GM06990 (cell line): ENCODE measurements at places on chromosomes 1 and 21.

- no peak for DNase-seq
These were observed 3.1 kb upstream of the KCNE2 start for GRCh38 chr21:34360488-34361241.

GRCh38 chr1:88552226-88552625, 131.8 kb upstream of the PKN2 start:
- no peak for DNase-seq

DNA sequence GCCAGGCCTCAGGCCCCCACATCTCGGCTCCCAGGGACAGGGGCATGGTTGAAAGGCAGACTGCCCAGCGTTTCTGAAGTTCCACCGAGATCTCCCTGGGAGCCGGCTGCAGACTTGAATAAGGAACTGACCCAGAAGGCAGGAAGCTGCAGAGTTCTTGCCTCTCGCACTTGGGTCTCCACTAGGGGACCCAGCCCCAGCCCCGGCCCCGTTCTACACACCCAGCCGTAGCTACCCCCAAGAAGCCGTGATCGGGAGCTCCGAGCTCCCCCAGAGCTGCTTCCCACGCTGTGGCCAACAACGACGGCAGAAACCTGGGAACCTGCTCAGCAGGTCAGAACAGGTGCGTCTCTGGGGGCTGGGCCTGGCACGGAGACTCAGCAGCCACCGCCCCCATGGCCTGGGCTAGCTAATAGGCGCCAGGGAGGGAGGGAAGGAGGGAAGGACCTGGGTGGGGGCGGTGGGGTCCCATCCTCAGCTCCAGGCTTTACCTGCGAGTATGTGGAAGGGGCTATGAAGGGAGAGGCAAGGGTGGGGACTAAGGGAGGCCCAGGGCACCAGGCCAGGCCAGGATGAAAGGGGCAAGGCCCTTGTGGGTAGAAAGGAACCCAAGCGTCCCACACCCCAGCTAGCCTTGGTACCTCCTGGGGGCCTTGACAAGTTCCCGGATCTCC, at the start of gene NECTIN4:
TSS of gene NECTIN4 (minus strand) at position 308 of the 674 bp plus-strand sequence. CDS start at position 46, 262 bp downstream.
- DNase-seq = no peak

DNA sequence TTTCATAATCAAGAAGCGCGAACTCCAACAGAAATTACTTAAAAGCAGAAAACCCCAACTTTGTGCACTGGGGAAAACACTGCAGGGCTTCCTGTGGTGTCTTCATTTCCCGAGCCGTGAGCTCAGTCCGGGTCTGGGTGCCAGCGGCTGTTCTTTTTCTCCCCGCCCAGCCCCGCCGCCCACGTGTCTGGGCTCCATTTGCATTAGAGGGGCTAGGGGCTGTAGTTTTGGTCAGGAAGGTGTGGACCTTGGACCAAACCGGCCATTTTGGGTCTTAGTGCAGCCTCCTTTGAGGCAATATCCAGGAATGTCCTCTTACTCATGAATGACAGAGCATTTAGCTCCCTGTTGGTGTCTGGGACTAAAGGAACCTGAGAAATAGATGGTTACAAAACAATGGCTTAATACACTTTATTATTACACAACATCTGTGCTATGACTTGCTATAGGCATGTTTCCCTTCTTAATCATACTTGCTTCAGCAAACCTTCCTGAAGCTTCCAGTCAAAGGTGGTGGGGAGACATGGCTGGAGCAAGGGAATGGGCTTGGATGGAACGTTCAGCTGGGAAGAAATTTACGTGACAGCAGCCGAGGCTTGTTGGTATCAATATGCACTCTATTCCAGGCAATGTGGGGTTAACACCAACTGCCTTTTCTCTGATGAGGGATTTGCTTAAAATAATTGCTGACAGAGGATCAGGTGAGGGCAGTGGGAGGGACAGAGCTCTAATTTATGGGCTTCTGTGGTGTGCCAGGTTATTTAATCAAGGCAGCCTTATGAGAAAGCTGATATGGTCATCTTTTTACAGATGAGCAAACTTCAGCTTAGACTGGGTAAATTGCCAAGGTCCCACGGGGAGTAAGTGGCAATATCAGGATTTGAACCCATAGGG, 1.1 kb downstream of the AGTRAP start:
- no peak for DNase-seq

DNA sequence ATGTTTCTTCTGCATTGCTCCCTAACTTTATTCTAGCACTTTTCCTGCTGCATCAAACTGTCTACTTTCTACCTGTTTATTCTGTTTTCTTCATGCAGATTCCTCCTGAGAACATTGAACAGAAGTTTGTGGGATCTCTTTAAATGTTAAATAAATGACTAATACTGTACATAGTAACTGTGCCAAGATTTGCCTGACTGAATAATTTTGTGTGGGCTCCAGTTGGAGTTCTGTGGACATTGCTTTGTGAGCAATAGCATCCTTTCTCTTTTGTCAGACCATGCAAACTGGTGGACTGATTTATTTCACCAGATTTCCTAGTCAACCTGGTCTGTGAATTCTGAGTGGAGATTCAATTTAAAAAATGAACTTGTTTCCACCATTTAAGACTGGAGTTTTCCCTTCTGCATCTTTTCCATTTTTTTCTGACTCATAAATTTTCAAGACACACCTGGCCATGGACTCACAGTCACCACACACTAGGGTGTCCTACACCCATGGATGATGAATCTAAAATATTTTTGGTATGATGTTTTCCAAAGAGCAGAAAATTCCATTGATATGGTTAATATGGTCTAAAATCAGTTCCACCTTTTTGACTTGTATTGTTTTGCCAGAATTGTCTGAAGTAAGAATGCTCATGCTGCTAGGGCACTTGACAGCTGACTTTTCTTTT, 140.7 kb upstream of the SPAG17 start:
- no peak for DNase-seq

- peak; percentile 18 for DNase-seq
These were observed 15.6 kb upstream of the CHIA start for GRCh38 chr1:111275079-111275478.

GRCh38 chr1:32500387-32501209, 35.7 kb downstream of the ZBTB8B start:
- peak; percentile 63 for DNase-seq

GRCh38 chr1:97610748-97611147, 310.1 kb downstream of the DPYD start:
- peak; percentile 2 for DNase-seq

DNA sequence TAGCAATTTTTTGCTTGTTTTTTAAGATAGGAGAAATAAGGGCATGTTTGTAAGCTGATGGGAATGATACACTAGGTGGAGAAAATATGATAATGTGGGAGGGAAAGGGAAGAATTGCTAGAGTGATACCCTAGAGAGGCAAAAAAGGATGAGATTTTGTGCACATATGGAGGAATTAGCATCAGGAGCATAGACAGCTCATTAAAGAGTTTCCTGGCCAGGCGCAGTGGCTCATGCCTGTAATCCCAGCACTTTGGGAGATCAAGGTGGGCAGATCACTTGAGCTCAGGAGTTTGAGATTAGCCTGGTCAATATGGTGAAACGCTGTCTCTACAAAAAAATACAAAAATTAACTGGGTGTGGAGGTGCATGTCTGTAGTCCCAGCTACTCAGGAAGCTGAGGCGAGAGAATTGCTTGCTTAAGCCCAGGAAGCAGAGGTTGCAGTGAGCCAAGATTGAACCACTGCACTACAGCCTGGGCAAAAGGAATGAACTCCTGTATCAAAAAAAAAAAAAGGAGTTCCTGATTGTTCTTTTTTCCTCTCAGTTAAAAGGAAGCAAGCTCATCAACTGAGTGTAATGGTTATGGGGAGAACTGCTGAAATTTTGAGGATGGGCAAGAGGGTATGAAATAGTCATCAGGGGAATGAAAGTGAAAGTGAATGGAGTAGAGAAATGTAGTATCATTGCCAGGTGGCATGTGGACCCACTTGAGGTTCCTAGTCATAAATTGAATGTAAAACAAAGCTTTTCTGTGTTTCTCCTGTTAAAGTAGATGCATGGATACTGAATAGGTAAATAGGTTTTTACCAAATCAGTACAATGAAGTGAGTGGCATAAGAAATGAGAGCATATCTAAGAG, 35.5 kb downstream of the SH3GLB1 start:
- no peak for DNase-seq

GRCh38 chr1:115218034-115218405, 120.0 kb downstream of the NGF start:
- DNase-seq = no peak

DNA sequence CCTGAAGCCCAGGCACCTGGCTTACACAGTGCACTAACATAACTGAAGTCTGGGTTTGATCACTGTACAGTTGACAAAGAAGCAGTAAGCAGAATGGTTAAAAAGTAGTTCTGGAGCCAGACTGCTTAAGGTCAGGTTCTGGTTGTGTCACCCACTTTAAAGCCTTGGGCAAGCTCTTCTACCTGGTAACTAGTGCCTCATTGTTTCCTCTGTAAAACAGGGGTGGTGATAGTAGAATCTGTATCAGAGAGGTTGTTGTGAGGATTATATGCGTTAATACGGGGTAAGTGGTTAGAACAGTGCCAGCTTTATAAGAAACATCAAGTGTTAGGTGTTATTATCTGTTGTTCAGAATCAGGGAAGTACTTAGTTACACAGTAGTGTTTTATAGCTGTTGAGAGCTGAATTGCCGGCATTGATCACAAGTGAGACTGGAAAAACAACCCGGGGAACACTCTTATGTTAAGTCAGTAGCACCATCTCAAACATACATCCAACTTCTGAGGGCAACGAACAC, 3.7 kb downstream of the BACH1 start:
- no peak for DNase-seq

GRCh38 chr1:214808845-214809460, 206.0 kb downstream of the CENPF start:
- no peak for DNase-seq

- DNase-seq = no peak
These were observed 254.4 kb downstream of the AKT3 start for GRCh38 chr1:243595527-243596210.

DNA sequence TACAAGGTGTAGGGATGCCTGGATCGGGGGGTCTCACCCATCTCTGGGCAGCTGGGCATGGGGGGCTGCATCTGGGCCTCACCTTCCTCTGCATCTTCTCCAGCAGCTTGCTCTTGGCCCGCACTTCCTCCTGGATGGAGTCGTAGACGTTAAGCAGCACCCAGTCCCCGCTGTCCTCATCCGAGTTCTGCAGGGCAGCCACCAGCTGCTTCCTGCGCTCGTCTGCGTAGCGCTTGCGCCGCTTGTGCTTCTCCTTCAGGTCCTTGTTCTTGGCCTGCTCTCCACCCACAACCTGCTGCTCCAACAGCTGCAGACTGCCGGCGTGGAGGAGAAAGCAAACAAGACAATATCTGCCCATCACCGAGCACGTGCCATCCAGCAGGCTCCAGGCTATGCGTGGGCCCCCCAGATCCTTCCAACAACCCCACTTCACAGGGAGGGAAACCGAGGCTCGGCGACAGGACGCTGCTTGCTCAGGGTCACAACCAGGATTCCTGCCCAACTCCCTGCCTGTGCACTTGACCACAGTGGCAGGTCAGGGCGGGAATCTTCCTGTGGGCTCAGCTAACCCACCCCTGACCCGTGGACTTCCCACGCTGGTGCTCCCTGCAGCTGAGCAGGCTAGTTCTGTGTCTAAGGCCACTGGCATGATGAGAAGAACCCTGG, 21.5 kb upstream of the DDOST start:
- DNase-seq = no peak

DNA sequence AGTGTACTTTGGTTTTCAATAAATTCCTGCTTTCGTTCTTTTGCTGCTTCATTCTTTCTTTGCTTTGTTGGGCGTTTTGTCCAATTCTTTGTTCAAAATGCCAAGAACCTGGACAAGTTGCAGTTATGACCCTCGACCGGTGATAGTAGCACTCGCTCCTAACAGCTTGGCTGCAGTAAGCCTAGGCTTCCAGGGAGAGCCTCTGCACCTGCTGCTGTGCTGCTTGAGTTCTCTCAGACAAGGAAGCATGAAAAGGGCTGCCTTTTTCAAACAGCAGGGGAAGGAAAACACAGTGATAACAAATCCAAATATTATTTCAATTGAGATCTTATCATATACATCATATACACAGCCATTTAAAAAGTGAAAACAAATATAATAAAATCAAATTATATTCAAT, 12.8 kb upstream of the RIPK4 start:
- DNase-seq = no peak
